Activated CD4-positive, alpha-beta memory T cell treated with anti-CD3 and anti-CD28 coated beads for 36 hours (primary cell): ENCODE measurements at places on chromosomes 1 and 21. TPM values are rescaled to one million over a fixed set of nuclear protein-coding genes. Genes with fewer than 3 reads are reported as not detected.

DNA sequence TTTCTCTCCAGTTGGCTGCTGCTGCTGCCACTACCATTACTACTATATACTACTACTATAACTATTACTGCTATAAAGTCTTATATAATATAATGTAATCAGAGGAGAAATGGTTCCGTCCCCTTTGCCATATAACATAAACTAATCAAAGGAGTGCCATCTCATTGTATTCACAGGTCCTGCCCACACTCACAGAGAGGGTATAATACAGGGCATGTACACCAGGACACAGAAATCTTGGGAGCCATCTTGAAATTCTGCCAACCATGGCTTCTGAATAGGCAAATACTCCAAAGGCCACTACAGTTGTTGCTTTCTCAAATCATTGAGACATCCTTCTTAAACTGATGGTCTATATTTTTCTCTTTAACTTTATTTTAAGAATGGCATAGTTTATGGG lies 6.9 kb upstream of the ZRANB2 start:
- H3K4me3 ChIP-seq: no peak overlapping the region
- no peaks in the 10 kb centered on the region for H3K36me3 ChIP-seq
- peaks cover 20% of the 10 kb centered on the region for H3K27me3 ChIP-seq
- no peak for DNase-seq
- no peak overlapping the region for H3K27ac ChIP-seq

DNA sequence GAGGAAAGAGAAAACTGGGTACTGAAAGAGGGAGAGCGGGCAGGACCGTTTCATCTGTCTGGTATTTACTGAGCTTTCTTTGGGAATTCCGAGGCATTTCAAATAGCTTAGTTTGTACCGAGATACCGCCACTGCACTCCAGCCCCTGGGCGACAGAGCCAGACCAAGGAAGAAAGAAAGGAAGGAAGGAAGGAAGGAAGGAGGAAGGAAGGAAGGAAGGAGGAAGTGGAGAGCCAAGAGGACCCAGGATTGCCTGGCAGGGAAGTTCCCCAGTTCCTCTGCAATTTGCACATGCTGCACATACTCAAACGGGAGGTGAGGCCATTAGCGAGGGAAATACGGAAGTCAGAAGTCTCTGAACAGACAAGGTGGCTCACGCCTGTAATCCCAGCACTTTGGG lies 961 bp upstream of the FUCA1 start:
- peaks cover 1% of the 10 kb centered on the region for H3K27me3 ChIP-seq
- DNase-seq: no peak
- H3K36me3 ChIP-seq: peaks cover 6% of the 10 kb centered on the region
- peaks cover 19% of the 10 kb centered on the region for H3K4me1 ChIP-seq

DNA sequence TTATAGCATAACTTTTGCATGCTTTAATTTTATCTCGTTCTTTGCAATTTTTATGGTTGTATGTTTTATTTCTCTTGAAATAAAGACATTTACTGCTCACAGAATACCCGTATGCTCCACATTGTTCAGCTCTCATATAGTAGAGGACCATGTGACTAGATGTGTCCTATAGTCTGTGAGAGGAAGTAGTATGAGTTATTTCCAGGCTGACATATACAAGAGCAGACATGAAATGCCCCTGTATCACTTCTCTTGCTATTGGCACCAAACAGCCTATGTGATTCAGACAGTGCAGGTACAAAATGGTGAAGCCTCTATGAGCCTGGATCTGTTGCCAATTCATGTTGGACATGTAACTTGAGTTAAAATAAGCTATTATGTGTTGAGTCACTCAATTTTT lies 5.8 kb upstream of the FCRL5 start:
- no peaks in the 10 kb centered on the region for H3K4me1 ChIP-seq
- peaks cover 11% of the 10 kb centered on the region for H3K27me3 ChIP-seq
- DNase-seq: no peak
- no peak overlapping the region for H3K4me3 ChIP-seq

DNA sequence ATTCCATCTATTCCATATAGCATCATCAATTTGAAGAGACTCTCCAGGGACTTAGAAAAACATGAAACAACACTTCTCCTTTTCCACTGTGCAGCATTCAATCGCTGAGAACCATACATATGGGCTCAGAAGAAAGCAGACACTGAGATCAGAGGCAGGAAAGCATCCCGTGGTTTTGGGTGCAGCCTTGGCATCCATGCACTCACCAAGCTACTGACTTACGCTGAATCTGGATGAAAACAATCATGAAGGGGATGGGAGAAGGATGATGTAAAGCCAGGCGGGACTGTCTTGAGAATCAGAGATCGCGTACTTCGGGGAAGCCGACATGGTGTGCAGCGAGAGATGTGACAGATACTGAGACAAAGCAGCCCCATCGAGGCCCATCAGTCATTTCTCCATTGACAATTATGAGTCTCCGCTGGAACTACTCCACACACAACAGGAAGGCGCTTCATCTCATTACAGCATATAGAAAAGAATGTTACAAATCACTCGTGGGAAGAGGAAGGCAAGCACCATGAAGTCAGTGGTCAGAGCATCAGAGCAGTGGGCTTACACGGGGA lies 2.3 kb upstream of the TIAM1 start:
- peaks cover 10% of the 10 kb centered on the region for H3K36me3 ChIP-seq
- H3K4me1 ChIP-seq: peaks cover 51% of the 10 kb centered on the region
- no peaks in the 10 kb centered on the region for H3K27me3 ChIP-seq

SLAMF8 gene
- total RNA-seq: 0.55 TPM
